Gastroesophageal sphincter (tissue), 4 donors: ENCODE measurements at places on chromosomes 6 and 20. TPM values are rescaled to one million over a fixed set of nuclear protein-coding genes. Genes with fewer than 3 reads are reported as not detected.

NRSN1 gene
- total RNA-seq = not detected

BTNL2 gene
- not detected for total RNA-seq

KCNK16 gene
- total RNA-seq = not detected

CST4 gene
- not detected for total RNA-seq
